NCI-H1105 (cell line): ENCODE measurements at places on chromosomes 4 and X.
A peak's percentile ranks its signal among the peaks of the same experiment; 100 is the strongest.

DNA sequence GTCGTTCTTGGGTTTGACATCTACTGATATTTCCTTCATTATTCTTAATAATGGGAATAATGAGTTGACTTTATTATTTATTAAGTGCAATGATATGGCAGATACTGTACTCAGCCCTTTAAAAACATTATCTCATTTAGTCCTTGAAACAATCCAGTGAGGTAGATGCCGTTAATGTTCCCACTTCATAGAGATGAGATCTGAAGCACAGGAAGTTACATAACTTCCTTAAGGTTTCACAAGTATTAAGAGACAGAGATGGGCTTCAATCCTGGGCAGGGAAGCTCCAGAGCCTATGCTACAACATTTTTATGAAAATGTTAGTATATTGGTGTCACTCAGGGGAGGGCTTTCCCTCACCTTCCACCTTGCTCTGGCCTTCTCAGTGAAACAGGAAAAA, 9.7 kb upstream of the KLHL13 start:
- no peak for DNase-seq

GRCh38 chrX:319579-320125, 1.1 kb upstream of the GTPBP6 start:
- DNase-seq = no peak

GRCh38 chr4:42715807-42716482, 59.0 kb upstream of the ATP8A1 start:
- no peak for DNase-seq

DNA sequence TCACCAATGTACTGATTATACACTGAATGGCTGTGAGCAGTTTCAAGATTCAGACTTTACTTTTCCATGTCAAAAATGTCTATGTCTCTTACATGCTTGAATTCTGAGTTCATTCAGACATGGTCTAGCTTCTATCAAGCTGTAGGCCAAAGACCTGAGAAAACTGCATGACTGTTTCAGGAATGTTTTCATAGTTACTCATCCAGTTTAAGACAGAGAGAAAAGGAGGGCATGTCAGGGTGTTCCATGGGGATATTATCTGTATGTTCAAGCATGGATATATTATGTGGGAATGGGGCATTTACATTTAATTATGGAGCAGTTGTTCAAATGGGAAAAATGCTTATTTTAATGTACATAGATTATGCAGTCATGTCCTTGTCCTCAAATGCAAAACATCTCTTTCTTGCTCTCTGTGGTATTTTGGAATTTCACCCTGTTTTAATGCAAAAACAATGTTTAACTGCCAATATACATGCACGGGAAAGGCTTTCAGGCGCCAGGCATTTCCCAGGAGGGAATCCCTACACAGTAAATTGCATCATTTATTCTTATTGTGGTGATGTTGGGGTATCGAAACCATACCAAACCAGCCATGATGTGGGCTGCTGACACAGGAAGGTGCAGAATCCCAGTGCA, 429.1 kb upstream of the INTU start:
- no peak for DNase-seq

DNA sequence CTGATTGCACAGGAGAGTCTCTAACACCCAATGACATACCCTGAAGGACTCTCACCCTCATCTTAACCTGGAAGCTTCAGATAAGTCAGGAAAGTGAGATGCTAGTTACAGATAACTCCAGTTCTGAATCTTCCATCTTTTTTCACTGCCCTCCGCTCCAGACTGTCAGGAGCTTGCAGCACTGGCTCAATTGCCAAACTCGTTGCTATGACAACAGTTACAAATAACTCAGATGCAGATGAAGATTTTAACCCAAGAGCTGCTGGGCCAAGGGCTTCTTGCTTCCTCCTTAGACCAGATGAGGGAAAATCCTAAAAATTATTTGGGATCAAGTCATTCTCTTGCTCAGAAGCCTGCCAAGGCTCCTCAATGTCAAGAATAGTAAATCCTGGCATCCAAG, 109.1 kb upstream of the HUWE1 start:
- DNase-seq = no peak

DNA sequence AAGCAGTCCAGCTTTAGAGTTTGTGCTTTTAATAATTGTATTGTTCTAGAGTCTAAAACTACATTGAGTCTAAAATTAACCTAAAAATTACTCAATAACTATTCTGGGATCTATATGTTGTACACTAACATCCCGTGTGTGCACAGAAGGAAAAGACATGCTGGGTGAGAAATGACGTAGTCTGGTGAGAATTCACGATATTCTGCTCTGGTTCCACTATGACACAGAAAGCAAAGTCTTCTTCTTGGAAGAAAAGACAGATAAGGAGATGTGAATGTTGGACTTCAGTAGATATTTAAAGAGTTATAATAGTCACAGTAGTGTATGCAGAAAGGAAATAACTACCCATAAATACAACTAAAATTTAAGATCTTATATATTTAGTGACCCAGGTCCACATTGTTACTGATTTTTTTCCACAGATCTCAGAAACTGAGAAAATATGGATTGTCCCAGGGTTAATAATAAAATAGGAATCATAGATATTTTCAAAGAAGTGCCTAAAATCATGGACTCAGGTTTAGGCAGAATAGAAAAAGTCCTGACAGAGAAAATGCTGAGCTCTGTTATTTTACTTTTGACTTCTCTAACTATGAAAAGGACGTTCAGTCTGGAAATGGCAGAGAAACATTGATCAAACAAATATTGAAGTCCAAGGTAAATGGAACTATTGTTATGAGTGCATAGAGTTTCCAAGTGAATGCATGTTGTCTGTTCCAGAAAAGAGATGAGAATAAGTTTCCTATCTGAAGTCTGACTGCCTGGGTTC, 170.7 kb downstream of the ANKRD50 start:
- no peak for DNase-seq

DNA sequence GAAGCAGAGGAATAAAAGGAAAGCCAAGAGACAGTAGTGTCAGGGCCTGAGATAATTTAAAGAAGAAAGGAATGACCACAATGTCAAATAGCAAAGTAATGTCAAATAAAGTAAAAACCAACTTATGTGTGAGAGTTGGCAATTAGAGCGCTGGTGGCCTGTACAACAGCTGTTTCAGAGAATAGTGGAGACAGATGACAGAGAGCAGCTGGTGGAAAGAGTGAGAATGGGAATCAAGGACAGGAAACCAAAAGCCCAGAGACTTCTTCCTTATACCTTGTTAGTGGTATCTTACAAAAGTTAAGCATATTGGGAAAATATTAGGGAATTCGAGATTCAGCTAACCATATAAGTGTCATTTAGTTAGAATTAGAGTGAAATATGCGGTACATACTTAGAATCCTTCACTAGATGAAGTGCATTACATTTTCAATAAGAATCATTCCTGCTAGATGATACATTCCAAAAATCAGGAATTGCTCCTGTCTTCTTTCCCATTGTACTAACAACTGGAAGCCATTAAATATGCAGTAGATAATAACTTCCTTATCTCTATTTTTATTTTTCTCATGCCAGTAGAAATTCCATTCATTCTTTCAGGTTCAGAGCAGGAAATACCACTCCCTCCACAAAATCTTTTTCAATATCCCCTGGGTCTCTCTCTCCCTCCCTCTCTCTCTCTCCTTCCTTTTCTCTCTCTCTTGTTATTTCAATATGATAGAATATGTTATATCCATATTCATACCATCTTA, 525.4 kb downstream of the CENPC start:
- no peak for DNase-seq

DNA sequence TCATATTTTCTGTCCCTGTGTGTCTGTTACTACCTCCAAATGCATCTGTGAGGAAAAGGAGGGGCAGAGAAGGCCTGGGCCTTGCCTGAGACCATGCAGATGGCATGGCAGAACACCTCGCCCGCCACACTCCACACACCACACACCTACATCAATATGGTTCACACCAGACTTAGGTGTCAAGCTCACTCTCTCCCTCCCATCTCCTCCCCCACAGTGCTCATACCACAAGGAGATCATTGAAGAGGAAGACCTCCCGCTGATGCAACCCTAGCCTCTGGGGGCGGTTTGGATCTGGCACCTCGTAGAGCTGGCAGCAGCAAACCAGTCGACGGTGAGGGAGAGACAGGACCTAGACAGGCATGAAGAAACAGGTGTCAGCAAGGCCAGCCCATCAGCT, 16.6 kb upstream of the KDM5C start:
- no peak for DNase-seq

- no peak for DNase-seq
Observed at GRCh38 chrX:85808217-85808616, 239.1 kb downstream of the CHM start.

DNA sequence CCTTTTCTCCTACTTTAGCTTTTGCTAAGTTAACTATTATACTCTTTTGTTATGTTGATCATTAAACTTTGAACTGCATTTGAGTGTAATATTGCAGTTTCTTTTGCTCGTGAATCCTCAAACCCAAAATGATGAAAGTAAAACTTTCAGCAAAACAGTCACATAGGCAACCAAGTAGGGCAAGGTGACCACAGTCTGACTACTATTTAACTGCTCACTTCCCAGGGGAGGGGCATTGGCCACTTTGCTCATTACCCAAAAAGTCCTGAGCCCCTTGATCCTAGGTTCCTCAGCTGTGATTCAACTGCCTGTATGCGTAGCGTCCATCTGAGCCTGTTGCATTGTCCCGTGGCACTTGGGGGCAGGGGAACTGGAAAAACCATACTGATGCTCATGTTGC, 17.0 kb downstream of the RBMX2 start:
- DNase-seq = no peak

DNA sequence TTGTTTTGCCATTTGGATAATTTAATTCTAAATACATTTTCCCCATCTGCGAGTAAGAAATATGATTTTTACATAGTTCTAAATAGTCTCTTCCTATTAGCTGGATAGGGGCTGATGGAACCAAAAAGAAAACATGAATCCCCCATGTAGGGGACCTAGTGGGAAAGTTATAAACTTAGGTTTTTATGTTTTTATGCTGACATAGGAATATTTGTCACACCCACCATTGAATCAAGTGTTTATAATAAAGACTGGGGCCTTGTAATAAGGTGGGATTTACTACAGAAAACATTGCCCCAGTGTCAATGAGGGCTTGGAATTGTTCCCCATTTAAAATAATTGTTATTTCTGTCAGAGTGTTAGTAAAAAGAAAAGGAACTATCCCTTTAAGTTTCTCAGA, 2506.6 kb downstream of the PCDH7 start:
- no peak for DNase-seq

DNA sequence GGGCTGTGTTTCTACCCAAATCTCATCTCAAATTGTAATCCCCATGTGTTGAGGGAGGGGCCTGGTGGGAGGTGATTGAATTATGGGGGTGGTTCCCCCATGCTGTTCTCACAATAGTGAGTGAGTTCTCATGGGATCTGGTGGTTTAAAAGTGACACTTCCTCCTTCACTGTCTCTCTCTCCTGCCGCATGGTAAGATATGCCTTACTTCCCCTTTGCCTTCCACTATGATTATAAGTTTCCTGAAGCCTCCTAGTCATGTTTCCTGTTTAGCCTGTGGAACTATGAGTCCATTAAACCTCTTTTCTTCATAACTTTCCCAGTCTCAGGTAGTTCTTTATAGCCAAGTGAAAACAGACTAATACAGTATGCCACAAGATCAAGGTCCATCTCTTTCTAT, 70.0 kb upstream of the MSX1 start:
- DNase-seq = no peak

- no peak for DNase-seq
Observed at GRCh38 chrX:102697494-102697893, 14.8 kb upstream of the GPRASP2 start.

DNA sequence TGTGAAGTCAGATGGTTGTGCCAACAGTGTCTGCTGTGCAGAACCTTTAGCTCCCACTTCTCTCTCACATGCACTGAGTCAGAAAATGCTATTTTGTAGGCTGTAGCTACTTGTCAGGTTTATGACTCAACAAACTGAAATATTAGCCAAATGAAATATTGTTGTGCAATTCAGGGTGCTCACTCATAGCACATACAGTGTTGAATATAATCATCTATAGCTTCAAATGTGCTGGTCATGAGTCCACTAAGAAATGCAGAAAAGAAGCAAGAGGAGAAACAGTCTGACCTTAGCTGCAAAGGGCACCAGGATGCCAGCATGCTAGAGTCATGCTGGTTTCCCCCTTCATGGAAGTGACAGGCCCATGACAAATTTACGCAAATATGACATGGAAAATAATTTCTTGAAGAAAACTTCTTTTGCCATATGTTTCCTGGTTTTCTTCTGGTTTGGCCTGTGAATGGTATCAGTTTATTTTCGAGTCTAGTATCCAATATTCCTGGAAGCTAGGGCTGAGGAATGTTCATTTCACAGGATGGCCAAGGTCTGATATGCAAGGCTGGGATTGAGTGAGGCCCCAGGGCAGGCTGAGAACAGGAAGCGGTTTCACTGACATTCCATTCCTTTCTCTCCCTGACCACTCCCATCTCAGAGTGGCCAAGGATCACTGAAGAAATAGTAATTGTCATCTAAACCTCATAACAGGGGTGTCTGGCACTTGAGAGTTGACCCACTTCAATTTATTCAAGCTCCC, 10.3 kb upstream of the CXCL2 start:
- DNase-seq = no peak

GRCh38 chrX:105017641-105018040, 202.9 kb downstream of the TEX13A start:
- DNase-seq = peak; percentile 19

DNA sequence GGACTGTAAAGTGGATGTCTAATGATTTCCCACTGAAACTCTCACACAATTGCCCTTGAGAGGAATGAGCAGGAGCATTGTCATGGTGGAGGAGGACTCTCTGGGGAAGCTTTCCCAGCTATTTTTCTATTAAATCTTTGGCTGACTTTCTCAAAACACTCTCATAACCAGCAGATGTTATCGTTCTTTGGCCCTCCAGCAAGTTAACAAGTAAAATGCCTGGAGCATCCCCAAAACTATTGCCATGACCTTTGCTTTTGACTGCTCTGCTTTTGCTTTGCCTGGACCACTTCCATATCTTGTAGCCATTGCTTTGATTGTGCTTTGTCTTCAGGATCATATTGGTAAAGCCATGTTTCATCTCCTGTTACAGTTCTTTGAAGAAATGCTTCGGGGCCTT, 120.2 kb upstream of the PDE5A start:
- no peak for DNase-seq

GRCh38 chrX:5829469-5829868, 399.2 kb downstream of the NLGN4X start:
- peak; percentile 15 for DNase-seq

DNA sequence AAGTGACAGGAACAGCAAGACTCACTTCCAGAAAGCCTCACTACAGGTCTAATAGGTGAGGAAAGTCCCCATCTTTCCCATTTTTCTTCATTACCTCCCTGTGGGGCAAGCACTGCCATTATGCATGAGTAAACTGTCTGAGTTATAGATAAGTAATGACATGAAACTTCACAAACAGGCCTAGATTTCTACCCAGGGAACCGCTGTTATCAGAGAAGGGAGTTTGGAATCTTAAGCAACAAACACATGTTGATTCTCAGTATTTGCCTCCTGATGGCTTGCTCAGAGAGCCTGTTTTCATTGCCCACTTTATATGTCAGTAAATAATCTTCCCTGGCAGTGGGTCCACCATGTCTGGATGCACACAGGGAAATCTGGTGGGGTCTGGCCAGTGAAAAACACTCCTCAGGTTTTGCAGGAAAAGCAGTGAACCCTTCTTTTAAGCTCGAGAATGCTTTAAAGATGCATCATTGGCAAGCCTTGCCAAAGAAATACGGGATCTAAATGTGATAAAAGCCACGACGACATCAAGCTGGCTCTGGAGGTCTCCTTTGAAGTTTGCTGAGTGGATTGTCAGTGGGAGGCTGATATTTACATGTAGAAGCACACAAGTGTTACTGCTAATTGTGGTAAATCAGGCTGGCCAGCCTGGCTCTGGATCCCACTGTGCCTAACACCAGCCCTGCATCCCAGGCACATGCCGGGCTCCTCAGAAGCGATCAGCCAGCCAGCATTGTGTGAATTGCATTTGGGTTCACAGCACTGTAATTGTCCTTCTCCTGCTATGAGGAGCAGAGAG, 25.2 kb downstream of the PDGFRA start:
- DNase-seq = no peak
